ENCODE measurements at places on chromosomes 13 and 19. TPM values are rescaled to one million over a fixed set of nuclear protein-coding genes. Genes with fewer than 3 reads are reported as not detected.

Gene AZU1
- total RNA-seq = 0.70 TPM

Gene MICOS13
- 34.5 TPM for total RNA-seq

Gene BICRA
- total RNA-seq = 34.7 TPM

Gene TMEM255B
- 8.2 TPM for total RNA-seq

Gene FUT2
- total RNA-seq = not detected

Gene HCST
- total RNA-seq = 4.8 TPM

DNA sequence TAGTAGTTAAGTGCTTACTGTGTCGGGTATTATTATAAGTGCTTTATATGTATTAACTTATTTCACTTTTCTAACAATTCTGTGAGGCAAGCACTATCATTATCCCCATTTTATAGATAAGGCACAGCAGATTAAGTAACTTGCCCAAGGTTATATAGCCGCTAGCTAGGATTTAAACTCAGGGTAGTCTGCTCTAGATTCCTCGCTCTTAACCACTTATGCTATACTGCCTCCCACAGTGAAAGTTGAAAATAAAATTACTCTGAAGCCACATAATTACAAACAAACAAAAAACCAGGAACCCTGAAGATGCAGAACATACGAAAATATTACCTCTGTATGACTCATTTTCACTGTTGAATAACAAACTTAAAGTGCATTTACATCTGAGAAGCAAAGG is 3.9 kb downstream of the TEX30 start:
- H3K4me1 ChIP-seq = peaks cover 16% of the 10 kb centered on the region
- H3K27ac ChIP-seq = no peak overlapping the region
- no peak for DNase-seq
- no peaks in the 10 kb centered on the region for H3K27me3 ChIP-seq
- no peak overlapping the region for H3K4me3 ChIP-seq
- H3K36me3 ChIP-seq = no peaks in the 10 kb centered on the region

DNA sequence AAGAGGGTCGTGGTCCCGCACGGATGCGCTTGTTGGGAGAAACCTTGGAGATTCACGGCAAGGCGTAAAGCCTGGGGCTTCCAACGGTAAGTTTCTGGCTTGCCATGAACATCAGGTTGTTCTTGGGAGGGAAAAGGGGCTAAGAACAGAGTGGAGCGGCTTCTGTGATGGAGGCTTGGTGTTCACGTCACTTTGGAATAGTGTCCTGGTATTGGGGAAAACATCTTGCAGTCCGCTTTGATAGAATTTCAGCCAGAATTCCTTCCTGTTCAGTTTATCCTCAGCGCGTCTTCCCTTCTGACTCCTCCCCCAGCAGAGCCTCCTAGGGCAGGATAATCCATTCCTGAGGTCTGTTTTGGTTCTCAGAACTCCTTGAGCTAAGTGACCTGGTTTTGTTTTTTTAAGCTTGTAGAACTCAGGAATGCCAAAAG is 2.0 kb downstream of the KCTD15 start:
- DNase-seq = no peak
- H3K27me3 ChIP-seq = peaks cover 2% of the 10 kb centered on the region
- no peak overlapping the region for H3K4me3 ChIP-seq
- peaks cover 14% of the 10 kb centered on the region for H3K4me1 ChIP-seq
- no peaks in the 10 kb centered on the region for H3K36me3 ChIP-seq
- H3K27ac ChIP-seq = no peak overlapping the region

GRCh38 chr13:39038569-39039030 is 344 bp downstream of the NHLRC3 start:
- no peaks in the 10 kb centered on the region for H3K27me3 ChIP-seq
- peaks cover 30% of the 10 kb centered on the region for H3K4me1 ChIP-seq
- H3K36me3 ChIP-seq = peaks cover 7% of the 10 kb centered on the region

DNA sequence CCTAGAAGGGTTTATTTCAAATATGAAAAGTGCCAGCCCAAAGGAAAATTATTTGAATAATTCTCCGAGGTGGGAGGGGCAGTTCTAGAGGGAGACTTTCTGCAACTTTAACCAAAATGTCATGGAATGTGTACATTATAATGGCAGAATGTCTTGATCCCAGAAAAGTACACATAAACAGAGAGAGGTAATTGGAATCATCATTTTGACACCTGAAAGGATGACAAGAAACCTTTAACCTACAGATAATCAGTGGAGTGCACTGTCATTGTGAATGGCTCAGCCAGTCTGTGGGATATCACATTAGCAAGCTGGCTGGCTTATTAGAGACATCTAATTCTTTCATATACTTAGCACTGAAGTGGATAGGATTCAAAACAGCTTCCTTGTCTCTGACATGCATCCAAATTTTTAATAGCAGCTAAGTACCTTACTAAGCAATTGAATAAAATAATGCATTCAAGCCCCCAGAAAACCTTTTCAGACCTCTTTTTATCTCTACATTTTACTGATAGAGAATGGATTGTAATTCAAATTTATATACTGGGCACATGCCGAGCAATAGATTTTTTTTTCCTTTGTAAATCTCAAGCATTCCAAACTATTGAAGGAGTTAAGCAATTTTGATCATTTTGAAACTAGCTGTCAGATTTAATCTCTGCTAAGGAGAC is 468.6 kb downstream of the COG6 start:
- no peak overlapping the region for H3K27ac ChIP-seq
- H3K36me3 ChIP-seq = no peaks in the 10 kb centered on the region
- no peak for DNase-seq
- H3K27me3 ChIP-seq = no peaks in the 10 kb centered on the region
- H3K4me3 ChIP-seq = no peak overlapping the region

DNA sequence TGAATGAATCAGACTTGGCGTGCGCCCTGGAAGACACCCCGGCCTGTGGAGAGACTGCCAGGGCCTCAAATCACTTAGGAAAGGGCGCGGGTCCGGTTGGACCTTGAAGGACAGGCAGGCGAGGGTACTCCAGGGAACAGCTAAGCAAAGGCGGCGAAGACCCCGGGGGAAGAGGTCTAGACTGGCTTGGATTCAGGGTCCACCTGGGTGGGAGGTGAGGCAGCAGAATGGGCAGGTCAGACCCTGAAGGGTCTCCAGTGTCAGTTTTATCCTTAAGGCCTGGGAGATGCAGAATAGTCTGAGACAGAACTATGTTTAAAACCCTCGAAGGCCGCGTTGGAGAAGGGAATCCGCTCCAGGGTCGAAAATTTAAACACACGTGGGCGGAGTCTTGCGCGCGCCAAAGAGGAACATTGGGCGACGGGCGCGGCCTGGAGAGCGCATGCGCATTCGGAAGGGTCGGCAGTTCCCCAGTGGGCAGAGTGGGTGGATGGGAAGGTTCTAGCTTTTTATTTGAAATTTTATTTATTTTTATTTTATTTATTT is 567 bp upstream of the SMG9 start:
- H3K4me3 ChIP-seq = peak overlapping the region; percentile 78
- DNase-seq = peak; percentile 88
- no peaks in the 10 kb centered on the region for H3K27me3 ChIP-seq
- H3K36me3 ChIP-seq = peaks cover 15% of the 10 kb centered on the region
- peaks cover 58% of the 10 kb centered on the region for H3K4me1 ChIP-seq
- peak overlapping the region; percentile 98 for H3K27ac ChIP-seq

DNA sequence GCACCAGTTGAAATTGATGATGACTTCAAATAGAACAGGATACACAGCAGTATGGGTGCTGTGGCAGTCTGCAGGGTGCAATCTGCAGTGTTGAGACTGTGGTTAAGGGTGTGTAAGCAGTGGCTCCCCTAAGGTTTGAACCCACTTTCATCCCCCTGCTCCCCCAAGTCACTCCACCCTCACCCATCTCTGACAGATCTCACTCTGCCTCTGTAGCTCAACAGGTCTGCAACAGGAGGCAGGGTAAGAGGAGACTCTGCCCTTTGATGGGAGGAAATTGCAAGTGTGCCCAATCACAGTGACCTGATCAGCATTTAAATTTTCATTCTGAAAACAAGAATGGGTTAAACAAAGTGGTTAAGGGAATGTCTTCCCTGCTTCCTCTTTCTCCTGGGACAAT is 92.4 kb downstream of the DCT start:
- H3K27ac ChIP-seq = no peak overlapping the region
- no peaks in the 10 kb centered on the region for H3K36me3 ChIP-seq
- H3K27me3 ChIP-seq = no peaks in the 10 kb centered on the region
- no peak overlapping the region for H3K4me3 ChIP-seq
- no peaks in the 10 kb centered on the region for H3K4me1 ChIP-seq
- DNase-seq = no peak

DNA sequence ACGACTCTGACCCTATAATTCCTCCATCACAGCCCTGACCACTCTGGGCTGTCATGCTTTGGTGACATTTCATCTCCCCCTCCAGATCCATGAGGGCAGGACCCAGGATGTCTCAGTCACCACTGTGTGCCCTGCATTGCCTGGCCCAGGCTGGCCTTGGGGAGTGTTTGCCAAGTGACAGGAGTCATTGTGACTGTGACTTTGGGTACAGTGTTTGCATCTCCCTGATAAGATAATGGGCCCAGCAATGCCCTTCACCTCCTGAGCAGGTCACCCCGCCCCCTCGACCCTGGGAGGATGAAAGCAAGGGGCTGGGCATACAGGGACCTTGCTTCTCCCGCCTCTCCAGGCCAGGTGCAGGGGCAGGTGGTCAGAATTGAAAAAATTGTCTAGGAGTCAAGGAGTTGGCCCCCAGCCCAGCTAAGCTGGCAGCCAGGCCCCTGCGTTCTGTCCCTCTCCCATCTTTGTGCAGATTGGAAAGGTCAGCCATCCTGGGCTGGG is 5.9 kb upstream of the ATP4A start:
- H3K27me3 ChIP-seq = peaks cover 24% of the 10 kb centered on the region
- no peak for DNase-seq
- H3K4me1 ChIP-seq = no peaks in the 10 kb centered on the region

DNA sequence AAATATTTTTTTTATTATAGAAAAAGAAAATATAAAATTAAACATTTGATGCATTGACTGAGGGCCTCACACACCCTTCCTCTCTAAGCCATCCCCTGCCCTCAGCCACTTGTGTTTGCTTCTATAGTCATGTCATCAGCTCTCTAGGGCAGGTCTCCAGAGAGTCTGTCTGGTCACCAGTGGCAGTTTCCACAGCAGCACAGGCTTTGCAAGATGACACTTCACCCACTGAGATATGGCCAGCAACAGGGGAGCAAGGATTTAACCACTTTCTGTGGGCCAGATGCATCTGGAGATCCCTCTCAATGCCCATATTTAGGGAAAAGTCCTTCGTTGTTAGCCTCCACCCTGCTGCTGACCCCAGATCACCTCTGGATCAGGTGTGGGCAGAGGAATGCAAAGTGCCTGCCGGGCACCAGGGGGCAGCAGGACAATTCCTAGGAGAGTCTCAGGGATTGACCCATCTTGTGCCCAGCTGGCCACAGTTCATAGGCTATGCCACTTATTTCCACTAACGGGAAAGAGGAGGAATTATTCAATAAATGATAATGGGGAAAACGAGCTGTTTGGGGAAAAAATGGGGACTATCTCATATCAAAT is 4.8 kb downstream of the ABCC4 start:
- peak; percentile 17 for DNase-seq
- no peak overlapping the region for H3K27ac ChIP-seq
- H3K4me3 ChIP-seq = no peak overlapping the region
- H3K36me3 ChIP-seq = no peaks in the 10 kb centered on the region
- H3K4me1 ChIP-seq = peaks cover 9% of the 10 kb centered on the region
- H3K27me3 ChIP-seq = no peaks in the 10 kb centered on the region

DNA sequence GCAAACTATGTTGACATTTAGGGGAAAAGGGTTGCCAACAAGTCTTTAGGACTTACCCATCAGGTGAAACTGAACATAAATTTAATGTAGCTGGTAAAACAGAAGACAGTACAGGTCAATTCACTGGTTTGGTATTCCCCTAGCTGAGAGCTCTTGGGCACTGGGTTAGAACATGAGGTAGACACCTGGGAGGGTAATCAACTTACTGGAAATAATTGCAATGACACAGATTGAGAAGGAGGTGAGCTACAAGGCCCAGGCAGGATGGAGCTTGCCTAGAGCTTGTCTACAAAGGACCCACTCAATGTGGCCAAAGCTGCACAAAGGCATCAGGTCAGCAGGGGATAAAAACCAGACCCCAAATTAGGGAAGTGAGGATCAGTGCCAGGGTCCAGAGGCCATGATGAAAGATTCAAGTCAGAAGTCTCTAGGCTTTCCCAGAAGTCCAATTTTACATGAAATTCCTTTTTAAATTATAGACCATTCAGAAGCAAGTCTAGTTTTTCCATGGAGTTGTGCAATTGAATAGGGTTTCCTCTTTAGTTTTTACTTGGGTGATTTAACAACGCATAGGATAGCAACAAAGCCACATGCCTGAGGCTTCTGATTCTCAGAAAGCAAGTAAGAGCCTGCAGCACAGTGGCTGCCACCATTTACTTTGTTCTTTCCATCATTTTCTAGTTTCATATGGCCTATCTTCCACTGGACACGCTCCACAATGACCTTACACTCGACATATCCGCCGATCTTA is 194.0 kb downstream of the NDFIP2 start:
- H3K4me3 ChIP-seq = no peak overlapping the region
- H3K27ac ChIP-seq = no peak overlapping the region
- no peaks in the 10 kb centered on the region for H3K4me1 ChIP-seq
- DNase-seq = no peak
- no peaks in the 10 kb centered on the region for H3K36me3 ChIP-seq

DNA sequence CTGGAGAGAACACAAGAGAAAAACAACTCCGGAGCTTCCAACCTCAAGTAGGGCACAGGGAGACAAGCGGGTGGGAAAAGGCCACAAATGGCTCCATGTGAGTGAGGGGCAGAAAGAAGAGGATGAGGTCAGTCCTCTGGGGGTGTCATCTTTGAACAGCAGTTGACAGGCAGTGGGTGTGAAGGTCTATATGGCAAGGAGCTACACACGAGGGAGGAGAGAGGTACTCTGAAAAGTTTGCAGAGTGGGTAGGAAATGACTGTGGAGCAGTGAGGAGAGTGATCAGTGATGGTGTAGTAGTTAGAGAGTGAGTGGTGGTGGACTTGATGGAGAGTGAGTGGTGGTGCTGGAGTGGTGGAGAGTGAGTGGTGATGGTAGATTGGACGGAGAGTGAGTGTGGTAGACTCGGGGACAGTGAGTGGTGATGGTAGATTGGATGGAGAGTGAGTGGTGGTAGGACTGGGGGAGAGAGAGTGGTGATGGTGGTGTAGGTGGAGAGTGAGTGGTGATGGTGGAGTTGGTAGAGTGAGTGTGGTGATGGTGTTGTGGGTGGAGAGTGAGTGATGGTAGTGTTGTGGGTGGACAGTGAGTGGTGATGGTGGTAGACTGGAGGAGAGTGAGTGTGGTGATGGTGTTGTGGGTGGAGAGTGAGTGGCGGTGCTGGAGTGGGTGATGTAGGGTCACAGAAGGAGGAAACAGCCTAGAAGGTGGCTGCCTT is 4.0 kb downstream of the TFDP1 start:
- no peaks in the 10 kb centered on the region for H3K36me3 ChIP-seq
- H3K27me3 ChIP-seq = no peaks in the 10 kb centered on the region
- DNase-seq = no peak
- H3K4me3 ChIP-seq = no peak overlapping the region
- H3K4me1 ChIP-seq = peaks cover 9% of the 10 kb centered on the region

DNA sequence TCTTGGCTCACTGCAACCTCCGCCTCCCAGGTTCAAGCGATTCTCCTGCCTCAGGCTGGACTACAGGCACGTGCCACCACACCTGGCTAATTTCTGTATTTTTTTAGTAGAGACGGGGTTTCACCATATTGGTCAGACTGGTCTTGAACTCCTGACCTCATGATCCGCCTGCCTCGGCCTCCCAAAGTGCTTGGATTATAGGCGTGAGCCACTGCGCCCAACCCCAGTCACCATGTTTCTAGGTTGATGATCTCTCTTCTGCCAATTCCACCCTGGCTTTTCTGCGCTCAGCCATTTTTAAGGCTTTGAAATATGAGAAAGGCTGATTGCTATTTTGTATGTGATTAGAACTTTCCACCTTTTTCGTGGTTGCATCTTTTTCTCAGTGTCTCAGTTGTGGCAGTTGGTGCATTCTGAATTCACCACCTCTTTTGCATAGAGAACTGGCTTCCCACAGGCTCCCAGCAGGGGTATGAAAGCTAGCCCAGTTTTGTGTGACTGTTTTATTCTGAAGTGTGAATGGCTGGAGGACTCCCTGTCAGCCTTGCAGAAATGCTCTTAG is 15.5 kb downstream of the CEACAM1 start:
- no peaks in the 10 kb centered on the region for H3K36me3 ChIP-seq
- H3K4me1 ChIP-seq = peaks cover 23% of the 10 kb centered on the region
- no peak for DNase-seq
- no peak overlapping the region for H3K27ac ChIP-seq
